ENCODE measurements at places on chromosomes 7 and 10. TPM values are rescaled to one million over a fixed set of nuclear protein-coding genes. Genes with fewer than 3 reads are reported as not detected.

NUB1 gene
- total RNA-seq, result 43.6 TPM

TMEM236 gene
- 0.05 TPM for total RNA-seq

PRKRIP1 gene
- total RNA-seq, result 22.2 TPM

TRIM56 gene
- total RNA-seq, result 9.8 TPM

MGMT gene
- 6.2 TPM for total RNA-seq

DIP2C gene
- 16.6 TPM for total RNA-seq

JCAD gene
- total RNA-seq, result 21.3 TPM

SPDYE9 gene
- not detected for total RNA-seq

GPRIN2 gene
- total RNA-seq, result 33.0 TPM

POLD2 gene
- 138 TPM for total RNA-seq

NPTX2 gene
- total RNA-seq, result 0.25 TPM

SFMBT2 gene
- 8.8 TPM for total RNA-seq

MYL7 gene
- total RNA-seq, result not detected

PNLIPRP1 gene
- not detected for total RNA-seq

NACAD gene
- total RNA-seq, result 0.46 TPM

TET1 gene
- 0.71 TPM for total RNA-seq

PRRT4 gene
- 0.26 TPM for total RNA-seq

OPALIN gene
- not detected for total RNA-seq

FAM107B gene
- total RNA-seq, result 103 TPM

PHYHIPL gene
- total RNA-seq, result 0.59 TPM

MYOZ1 gene
- total RNA-seq, result 0.05 TPM

DNAJC12 gene
- 49.6 TPM for total RNA-seq

SDK1 gene
- 0.50 TPM for total RNA-seq

CNTNAP2 gene
- total RNA-seq, result 0.02 TPM

FAM25G gene
- total RNA-seq, result not detected

SRRM3 gene
- total RNA-seq, result 9.5 TPM

FLNC gene
- 3.9 TPM for total RNA-seq

IFIT3 gene
- total RNA-seq, result 4.1 TPM

CTBP2 gene
- total RNA-seq, result 119 TPM

GIMAP8 gene
- not detected for total RNA-seq

EBLN1 gene
- total RNA-seq, result not detected

LIPJ gene
- not detected for total RNA-seq

BTRC gene
- total RNA-seq, result 8.9 TPM

NEUROD6 gene
- total RNA-seq, result not detected

PHKG1 gene
- total RNA-seq, result 0.49 TPM

CCDC172 gene
- not detected for total RNA-seq

Measured in A549 treated with dexamethasone at 1 μM for 4 hours (cell line).